Activated CD4-positive, alpha-beta memory T cell treated with anti-CD3 and anti-CD28 coated beads, Interleukin-2, amount 10 ng/mL, durations not matched to agents 7 days and 5 days (primary cell): ENCODE measurements at places on chromosomes 16 and 17. TPM values are rescaled to one million over a fixed set of nuclear protein-coding genes. Genes with fewer than 3 reads are reported as not detected.

GRCh38 chr17:72134608-72135394 lies 14.0 kb downstream of the SOX9 start:
- H3K27ac ChIP-seq: no peak overlapping the region
- no peaks in the 10 kb centered on the region for H3K4me1 ChIP-seq
- DNase-seq: no peak
- no peak overlapping the region for H3K4me3 ChIP-seq
- no peaks in the 10 kb centered on the region for H3K36me3 ChIP-seq

The CD300LF gene
- not detected for total RNA-seq

The IL17C gene
- total RNA-seq: 0.43 TPM

DNA sequence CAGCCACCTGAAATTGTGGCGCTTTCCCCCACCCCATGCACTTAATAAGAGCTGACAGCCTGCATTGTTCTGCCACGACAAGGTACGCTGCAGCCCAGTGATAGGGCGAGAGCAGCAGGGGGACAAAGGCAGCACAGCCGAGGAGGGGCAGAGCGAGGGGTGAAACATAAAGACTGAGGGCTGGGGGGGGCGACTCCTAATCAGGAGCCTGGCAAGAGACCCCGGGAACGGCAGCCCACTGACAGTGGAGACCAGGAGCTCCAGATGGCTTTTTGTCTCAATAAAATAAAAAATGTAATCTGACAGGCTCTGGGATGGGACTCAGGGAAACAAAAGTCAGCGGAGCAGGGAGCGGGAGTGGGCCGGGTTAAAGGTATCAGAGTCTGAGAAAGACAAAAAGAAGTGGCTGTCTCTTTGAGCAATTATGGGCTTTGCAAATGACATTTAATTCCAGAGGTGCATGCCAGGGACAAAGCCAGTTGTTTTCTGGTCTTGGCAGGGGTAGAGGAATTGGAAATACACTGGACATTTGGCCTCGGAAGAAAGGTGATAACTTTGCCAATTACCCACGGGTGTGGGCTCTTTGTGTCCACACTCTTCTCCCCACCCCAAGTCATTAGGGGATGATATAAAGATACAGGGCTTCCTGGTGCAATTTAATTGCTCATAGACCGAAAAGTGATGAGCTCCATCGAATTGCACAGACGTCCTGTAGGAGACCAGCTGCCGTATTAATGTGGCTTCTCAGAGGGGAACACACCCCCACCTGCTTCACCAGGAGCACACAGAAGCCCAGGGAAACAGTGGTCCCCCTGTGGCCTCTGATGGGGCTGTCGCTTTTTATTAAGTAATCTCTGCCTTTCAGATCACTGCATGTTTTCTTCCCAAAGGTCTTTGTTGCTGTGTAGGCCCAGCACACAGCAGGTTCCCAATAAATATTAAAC lies 17.6 kb upstream of the CCDC182 start:
- H3K4me1 ChIP-seq: no peaks in the 10 kb centered on the region
- no peak overlapping the region for H3K4me3 ChIP-seq
- peaks cover 14% of the 10 kb centered on the region for H3K27me3 ChIP-seq
- no peaks in the 10 kb centered on the region for H3K36me3 ChIP-seq
- DNase-seq: no peak

DNA sequence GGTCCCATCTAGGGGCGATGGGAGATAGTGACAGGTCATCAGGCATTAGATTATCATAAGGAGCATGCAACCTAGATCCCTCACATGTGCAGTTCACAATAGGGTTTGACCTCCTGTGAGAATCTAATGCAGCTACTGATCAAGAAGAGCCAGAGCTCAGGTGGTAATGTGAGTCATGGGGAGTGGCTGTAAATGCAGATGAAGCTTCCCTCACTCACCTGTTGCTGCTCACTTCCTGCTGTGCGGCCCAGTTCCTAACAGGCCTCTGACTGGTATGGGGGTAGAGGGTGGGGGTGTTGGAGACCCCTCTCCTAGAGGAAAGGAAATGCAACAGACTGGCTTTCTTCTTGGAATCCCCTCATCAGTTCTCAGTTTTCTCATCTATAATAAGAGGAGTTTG lies 131.4 kb downstream of the CA10 start:
- no peaks in the 10 kb centered on the region for H3K27me3 ChIP-seq
- DNase-seq: no peak
- no peaks in the 10 kb centered on the region for H3K36me3 ChIP-seq
- no peak overlapping the region for H3K27ac ChIP-seq
- H3K4me3 ChIP-seq: no peak overlapping the region

The CRHR1 gene
- total RNA-seq: not detected

The USP32 gene
- total RNA-seq: 35.8 TPM
